Stimulated activated CD4-positive, alpha-beta T cell treated with anti-CD3 and anti-CD28 coated beads, TNF-alpha, amount 100 ng/mL, for 24 hours (primary cell): ENCODE measurements at places on chromosomes 3 and 15.

GRCh38 chr3:5162102-5162501 is 25.4 kb upstream of the EDEM1 start:
- DNase-seq: no peak

DNA sequence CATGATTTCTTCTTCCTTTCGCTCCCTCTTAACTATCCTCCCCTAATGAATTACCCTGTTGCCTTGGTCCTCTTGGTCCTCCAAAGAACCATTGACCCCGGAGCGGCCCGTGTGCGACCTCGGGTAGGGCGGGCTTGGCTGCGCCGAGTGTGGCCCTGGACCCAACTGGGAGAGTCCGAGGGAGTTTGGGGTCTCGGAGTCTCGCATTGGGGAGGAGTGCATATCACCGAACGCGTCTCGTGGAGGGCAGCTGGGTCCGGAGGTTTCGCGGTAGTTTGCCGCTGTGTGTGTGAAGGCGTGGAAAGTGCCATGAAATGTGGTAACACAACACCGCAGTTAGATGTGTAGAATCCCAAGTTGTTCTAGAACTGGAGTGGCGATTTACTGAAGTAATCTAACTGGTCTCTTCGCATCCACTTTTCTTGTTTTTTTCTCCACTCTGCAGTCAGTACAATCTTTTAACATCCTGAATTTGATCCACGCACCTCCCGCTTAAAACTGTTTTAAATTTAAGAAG is 363 bp downstream of the GTF2E1 start:
- no peak for DNase-seq

DNA sequence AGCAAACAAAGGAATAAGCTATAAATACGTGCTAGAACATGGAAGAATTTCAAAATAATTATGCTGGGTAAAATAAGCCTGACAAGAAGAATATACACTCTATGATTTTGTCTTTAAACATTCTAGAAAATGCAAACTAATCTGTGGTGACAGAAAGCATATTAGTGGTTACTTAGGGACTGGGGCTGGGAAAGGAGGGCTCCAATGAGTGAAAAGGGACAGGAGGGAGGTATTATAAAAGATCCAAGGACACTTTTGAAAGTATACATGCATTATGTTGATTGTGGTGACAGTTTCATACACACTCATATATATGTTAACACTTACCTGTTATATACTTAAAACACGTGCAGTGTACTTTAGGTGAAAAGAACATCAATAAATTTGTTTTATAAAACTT is 23.0 kb downstream of the MYH15 start:
- DNase-seq: no peak

DNA sequence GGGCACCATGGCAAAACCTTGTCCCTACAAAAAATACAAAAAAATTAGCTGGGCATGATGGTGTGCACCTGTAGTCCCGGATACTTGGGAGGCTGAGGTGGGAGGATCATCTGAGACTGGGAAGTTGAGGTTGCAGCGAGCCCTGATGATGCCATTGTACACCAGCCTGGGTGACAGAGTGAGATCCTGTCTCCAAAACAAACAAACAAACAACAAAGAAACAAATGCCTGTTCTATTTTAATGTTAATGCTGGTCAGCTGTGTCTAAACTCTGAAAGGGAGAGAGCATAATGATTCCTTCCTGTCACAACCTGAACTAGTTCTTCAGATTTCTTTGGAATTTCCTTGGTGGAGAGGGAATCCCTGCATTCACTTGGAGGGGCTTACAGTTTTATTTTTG is 413.0 kb upstream of the TBL1XR1 start:
- no peak for DNase-seq

- DNase-seq: peak; percentile 84
These were observed at the start of gene DHX30 for GRCh38 chr3:47802734-47803479. Gene DHX30 (plus strand): TSS chr3:47803138. CDS start chr3:47810684, 7,546 bp downstream.

DNA sequence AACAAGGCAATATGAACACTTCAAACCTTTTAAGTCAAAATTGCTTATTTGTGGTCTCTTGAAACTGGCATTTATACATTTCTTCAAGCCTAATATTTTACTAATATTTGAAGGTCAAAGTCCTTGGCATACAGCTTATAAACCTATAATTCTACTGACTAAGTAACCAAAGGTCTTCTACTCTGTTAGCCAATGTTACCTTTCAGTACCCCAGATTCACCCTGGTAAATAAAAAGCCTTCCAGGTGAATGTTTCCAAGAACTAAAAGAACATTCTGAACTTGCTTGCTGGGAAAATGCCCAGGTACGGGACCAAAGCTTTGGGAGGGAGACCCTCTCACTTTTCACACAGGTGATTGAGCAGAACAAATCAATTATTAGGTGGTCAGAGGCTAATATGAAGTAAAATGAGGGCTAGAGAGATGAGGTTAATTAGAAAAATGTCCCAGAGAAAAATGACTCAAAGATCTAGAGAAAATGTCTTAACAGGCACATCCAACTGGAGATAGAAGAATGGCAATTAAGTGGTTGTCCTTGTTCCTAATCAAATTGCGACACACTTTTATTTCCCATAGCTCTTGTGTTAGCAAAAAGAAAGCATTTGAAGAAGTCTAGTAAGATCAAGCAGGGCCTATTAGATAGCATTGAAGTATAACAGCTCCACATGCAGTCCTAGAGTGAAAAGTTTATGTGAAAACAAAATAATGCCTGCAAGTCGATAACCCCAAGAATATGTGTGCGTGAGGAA is 232.0 kb downstream of the FOXP1 start:
- DNase-seq: no peak

DNA sequence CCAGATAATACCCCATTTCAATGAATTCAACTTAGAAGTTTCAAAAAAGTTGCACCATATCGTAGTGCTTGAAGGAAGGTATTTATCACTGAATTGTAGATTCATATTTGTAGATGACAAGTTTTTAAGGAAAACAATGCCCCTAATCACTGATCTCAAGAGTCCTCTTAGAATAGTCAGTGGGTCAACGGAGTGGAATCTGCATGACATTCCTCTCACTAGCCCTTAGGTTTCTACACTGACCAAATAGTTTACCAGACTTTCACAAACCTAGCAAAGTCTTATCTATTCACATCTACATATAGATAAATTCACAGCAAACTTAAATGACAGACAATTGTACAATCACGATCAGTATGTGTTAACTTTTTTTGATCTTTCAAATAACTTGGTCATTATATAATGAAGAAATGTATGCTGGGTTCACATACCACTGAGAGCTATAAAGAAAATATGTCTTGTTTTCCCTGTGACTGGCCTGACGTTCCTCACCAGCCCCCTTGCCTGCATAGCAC is 35.7 kb upstream of the PHLDB2 start:
- no peak for DNase-seq

GRCh38 chr3:30502742-30503073 is 103.7 kb upstream of the TGFBR2 start:
- DNase-seq: no peak

- no peak for DNase-seq
These were observed 102.0 kb upstream of the SGO1 start for GRCh38 chr3:20288050-20288449.

DNA sequence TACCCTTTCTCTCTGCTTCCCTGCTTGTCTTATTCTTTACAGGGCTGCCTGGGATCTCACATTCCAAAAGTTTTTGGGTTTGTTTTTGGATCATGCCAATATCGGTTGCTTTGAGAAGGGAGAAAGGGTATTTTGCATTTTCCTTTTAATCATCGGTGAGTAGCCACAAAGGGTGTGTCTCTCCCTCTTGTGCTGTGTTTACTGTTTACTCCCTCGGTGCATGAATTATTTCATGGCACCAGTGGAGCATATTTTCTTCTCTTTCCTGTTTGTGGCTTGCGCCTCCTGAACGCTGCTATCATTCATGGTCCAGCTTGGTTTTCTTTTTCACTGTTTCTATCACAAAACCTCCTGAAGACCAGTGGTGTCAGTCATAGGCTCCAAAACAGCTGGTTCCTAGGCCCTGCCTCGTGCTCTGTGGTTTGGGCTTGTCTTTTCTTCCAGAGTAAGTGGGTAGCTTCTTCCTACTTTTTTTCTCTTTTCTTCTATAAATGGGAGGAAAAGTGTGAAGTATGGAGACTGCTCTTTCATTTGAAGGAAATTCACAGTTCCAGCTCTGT is 54.9 kb downstream of the IGF1R start:
- DNase-seq: no peak

DNA sequence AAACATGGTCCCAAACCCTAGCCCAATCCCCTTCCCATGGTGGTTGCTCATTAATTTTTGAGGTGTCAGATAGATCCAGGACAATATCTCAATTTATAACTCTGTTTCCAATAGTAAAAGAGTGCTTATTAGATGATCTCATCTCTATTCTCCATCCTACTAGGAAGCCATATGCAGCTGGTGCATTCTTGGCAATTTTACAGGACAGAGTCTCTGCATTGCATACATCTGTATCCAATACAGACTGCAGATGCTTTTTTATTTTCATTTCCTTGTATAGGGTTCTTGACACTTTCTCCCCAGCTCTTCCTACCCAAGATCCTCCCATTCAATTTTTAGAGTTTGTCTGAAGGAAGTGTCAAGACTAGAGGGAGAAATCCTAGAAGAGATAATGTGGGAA is 194.8 kb upstream of the DPH6 start:
- no peak for DNase-seq

GRCh38 chr3:10434144-10434937 is 71.0 kb downstream of the ATP2B2 start:
- no peak for DNase-seq

- DNase-seq: no peak
These were observed 21.3 kb upstream of the EHD4 start for GRCh38 chr15:41993472-41994170.

DNA sequence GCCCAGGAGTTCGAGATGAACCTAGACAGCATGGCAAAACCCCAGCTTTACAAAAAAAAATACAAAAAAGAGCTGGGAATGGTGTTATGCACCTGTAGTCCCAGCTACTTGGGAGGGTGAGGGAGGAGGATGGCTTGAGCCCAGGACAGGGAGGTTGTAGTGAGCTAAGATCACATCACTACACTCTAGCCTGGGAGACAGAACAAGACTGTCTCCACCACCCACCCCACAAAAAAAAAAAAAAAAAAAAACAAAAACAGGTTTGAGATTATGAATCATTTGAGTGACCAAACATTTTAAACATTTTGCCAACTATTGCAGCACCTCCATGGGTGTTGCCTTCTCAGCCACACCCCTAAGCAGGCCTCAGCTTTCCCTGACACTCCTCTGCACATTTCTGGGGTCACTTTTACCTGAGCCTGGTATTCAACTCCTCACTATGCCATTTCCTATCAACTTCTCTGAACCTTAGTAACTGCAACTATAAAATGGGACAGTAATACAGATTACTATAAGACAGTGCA is 41.8 kb downstream of the IL5RA start:
- no peak for DNase-seq

GRCh38 chr3:151891721-151892120 is 18.3 kb downstream of the SUCNR1 start:
- DNase-seq: no peak

DNA sequence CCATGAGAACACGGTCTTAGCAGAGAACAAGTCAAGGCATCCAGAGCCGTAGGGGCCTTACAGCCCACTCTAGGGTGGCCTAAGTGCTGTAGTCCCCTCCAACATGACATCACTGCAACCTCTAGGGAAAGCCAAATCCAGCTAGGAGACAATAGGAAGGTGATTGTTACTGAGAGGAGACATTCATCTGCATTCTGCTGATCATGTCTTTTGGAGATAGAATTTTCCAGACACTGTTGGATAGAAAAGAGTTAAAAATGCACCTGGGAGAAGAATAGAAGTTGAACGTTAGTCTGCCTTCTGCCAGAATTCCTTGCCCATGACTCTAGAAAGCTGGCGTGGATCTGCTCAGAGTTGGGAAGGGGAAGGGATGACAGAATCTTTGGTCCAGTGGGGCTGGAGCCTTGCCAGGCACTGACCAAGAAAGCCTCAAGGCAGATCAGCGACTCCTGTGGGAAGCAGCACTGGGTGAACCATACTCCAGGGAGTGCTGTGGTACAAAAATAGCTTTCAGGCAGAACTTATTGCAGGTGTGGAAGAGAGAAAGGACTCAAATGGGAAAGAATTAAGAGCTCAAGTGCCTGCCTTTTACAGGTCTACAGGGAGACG is 44.8 kb upstream of the RAF1 start:
- no peak for DNase-seq

- no peak for DNase-seq
These were observed 48.2 kb upstream of the BOC start for GRCh38 chr3:113163152-113163551.

DNA sequence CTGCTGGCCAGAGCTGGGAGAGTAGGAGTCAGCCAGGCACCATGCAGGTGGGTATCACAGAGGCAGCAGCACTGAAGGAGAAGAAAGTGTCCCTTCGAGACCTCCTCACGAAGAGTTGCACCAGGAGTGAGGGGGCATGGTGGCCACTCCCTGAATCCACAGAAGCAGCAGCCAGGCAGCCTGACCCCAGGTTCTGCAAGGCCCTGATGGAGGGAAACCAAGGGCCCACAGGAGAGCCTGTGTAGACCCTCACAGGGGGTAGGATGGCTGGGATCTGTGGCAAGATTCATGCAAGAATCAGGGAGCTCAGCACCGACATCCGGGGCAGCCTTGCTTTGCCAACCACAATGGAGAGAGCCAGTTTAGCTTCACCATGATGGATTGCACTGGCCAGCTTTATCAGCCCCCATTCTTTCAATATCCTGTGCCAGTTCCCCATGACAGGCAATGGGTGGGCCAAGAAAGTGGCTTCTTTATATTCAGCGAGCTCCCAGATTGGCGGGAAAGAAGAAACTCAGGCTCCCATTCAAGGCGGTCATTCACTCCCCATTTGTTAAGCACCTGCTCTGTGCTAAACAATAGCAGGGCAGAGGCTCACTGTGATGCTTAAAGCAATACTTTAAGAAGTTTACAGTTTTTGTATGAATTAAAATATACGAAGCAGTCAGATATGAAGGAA is 33.5 kb upstream of the TBC1D21 start:
- DNase-seq: no peak

DNA sequence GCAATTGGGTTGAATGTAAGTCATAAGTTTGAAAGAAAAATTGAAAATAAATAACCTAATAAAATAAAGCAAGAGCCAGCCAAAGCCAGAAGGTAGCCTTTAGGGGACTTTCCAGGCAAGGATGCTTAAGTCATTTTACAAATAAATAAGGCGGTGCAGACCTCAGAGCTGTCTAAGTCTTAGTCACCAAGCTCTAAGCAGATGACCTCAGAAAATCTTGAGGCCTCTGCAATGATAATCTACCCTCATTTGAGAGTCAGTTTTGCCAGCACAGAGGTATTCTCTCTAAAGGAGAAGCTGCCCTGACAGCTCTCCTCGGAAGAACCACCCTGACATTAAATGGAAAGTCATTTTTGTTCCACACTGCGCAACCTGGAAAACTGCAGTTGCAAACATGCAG is 113.9 kb downstream of the OXNAD1 start:
- no peak for DNase-seq

DNA sequence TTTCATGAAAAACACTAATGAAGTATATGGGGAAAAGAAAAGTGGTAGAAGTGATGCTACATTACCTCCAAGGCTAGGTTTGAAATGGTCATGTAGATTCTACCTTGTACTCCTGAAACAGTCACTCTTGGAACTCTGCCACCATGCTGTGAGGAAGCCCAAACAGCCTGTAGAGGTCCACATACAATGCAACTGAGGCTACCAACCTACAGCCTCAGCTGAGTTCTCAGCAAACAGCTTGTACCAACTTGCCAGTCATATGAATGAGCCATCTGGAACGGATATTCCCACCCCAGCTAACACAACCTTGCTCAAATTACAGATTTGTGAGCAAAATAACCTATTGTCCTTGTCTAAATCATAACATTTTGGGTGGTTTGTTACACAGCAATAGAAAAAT is 193.5 kb downstream of the ULK4 start:
- DNase-seq: no peak

- peak; percentile 4 for DNase-seq
These were observed 111.3 kb upstream of the SLC7A14 start for GRCh38 chr3:170697131-170697530.
